ENCODE measurements at places on chromosomes 16 and 17.

DNA sequence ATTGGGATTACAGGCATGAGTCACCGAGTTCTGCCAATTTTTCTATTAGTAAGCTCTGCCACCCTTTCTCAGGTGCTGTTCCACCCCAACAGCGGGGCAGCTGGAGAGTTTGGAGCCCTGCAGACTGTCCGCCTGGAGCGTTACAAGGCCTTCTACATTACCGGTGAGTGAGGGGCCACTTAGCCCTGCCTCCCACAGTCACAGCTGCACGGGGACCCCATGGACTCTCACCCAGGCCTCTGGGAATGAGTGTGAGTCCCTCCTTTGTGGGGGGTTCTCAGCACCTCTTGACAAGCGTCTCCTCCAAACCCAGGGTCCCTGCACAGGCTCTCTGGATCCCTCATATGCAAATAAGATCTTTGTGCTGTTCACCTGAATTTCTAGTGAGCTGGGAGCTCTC is 56.0 kb downstream of the WIPI1 start:
- no peak for DNase-seq

- no peak for DNase-seq
Observed at GRCh38 chr17:39077252-39077651, 74.2 kb downstream of the PLXDC1 start.

GRCh38 chr17:71011391-71011790 is 842.1 kb downstream of the KCNJ2 start:
- no peak for DNase-seq

- peak; percentile 24 for DNase-seq
Observed at GRCh38 chr17:10618202-10618635, 38.9 kb downstream of the MYH3 start.

- DNase-seq: no peak
Observed at GRCh38 chr17:1181753-1182137, 2.0 kb upstream of the ABR start.

DNA sequence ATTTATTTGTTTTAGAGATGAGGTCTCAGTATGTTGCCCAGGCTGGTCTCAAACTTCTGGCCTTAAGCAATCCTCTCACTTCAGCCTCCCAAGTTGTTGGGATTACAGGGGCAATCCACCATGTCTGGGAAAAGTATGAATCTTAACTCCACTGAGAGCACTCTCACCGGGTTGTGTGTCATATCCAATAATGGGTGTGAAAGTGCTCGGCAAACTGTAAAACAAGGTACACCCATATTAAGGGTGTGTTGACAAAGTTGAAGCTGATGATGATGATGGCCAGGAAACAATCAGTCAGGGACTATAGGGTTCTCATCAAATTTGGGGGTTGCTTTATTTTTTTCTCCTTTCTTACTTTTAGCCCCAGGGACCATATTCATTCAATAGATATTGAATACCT is 25.3 kb upstream of the TMC5 start:
- no peak for DNase-seq
